Adipocyte (in vitro differentiated cells): ENCODE measurements at places on chromosomes 3 and 15.

DNA sequence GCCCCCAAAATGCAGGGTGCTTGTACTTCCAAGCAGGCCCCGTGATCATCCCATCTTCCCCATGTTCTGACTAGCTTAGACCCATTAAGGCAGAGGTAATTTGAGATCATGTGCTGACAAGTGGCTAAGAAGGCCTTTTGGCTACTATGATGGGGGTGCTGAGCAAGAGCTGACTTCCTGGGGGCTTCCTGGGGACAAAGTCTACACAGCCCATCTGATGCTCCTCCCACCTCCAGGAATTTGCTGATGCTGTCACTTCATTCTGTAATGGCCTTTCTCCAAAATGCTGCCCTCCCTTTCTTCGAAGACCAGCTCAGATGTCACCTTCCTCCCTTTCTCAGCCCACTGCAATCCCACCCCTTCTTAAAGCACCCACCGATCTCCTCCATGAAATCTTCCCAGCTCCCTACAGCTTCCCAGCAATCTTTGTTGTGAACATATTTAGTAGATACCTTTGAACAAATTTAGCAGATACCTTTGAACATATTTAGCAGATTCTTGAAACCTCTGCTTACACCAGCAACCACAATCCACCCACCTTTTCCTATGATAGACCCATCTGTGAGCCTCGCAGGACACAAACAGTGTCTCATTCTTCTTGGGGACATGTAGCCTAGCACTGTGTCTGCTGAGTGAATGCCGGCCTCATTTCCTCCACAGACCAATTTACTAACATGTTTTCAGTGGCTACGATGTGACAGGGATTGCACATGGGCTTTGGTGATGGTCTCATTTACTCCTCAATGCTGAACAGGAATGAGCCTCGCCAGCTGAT, 223.3 kb downstream of the EPHB1 start:
- no peak for DNase-seq

DNA sequence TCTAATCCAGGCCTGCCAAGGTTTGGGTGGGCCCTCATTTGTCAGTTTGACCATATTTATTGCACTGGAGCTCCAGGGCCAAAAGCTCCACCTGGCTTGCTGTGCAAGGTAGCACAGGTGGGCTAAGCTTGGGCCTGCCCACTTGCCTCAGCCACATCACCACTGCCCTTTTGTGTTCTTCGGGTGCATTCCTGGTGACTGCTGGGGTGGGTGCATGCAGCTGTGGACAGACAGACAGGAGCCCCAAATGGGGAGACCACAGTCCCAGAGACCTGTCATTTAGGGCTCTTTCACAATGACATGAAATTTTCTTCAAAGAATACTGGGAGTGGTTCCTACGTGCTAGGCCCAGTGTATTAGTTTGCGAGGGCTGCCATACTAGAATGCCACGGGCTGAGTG, 2.7 kb downstream of the MESP2 start:
- DNase-seq, result no peak

DNA sequence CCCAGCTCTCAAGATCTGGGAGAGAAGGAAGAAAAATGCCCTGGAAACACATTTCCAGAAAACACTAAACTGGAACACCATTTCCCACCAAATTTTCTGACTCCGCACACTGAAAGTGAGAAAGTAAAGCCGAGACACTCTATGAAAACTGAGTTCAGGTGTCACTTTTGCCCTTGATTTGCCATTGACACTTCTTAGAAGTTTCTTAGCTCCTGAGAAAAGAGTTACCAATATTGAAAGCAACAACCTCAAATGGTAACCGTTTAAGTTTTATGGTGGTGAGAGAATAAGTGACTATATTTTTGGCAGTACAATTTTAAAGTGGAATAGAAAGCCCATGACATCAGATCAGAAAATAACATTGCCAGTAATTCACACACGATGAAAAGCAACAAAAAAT, 39.0 kb downstream of the CD86 start:
- no peak for DNase-seq

GRCh38 chr15:31261266-31262142, 65.1 kb upstream of the KLF13 start:
- DNase-seq, result no peak

DNA sequence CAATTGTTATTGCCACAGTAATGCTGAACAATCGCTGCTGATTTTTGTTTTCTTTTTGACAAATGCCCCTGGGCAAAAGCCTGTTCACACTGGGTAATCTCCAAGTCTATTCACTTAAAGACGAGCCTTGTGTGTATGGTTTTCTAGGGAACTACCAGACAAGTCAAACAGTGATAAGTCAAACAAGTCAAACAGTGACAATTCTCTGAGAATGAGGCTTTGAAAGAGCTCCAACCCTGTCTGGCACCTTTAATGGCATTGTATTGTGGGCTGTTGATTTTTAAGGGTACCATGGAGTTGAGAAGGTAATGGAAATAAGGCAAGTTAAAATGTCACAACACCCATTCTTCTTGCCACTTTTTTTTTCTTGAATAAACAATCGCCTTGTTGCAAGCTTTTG, 59.4 kb upstream of the TMC3 start:
- no peak for DNase-seq

GRCh38 chr15:78909791-78910228, 35.0 kb downstream of the CTSH start:
- DNase-seq, result peak; percentile 72

DNA sequence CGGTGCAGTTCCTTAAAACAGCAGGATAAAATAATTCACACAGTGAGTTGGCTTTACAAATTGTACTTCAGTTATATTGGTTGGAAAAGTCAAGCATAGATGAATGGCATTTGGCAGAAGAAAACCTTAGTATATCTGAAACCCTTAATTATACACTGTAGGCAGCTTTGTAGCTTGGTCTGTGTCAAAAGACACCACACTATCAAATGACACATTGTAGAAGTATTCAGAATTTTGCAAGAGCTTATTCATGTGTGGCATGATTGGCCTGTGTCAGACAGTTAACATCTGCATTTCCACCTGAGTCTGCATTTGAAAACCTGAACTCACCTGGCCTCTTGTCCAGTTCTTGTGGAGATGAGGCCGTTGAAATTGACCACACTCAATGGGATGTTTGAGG, 13.8 kb downstream of the TMEM266 start:
- peak; percentile 15 for DNase-seq

DNA sequence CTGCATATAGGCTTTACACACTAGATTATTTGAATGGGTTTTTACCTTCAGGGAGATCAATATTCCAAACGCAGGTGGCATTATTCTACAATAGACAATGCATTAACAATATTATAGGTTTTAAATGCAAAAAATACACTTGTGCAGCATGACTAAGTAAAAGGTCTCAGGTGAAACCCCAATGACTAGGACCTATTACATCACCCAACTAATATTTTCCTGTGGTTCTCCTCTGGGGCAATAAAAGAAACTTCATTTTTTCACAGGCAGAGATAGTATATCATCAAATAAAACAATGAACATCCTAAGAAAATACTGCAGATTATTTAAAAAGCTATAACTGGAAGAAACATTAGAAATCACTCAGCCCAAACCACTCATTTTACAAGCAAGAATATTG, 375.3 kb downstream of the ROBO1 start:
- no peak for DNase-seq

- DNase-seq, result no peak
Measured at GRCh38 chr15:62873203-62873602, 169.3 kb upstream of the TPM1 start.

- DNase-seq, result no peak
Measured at GRCh38 chr3:56810577-56811545, 9.1 kb upstream of the ARHGEF3 start.

DNA sequence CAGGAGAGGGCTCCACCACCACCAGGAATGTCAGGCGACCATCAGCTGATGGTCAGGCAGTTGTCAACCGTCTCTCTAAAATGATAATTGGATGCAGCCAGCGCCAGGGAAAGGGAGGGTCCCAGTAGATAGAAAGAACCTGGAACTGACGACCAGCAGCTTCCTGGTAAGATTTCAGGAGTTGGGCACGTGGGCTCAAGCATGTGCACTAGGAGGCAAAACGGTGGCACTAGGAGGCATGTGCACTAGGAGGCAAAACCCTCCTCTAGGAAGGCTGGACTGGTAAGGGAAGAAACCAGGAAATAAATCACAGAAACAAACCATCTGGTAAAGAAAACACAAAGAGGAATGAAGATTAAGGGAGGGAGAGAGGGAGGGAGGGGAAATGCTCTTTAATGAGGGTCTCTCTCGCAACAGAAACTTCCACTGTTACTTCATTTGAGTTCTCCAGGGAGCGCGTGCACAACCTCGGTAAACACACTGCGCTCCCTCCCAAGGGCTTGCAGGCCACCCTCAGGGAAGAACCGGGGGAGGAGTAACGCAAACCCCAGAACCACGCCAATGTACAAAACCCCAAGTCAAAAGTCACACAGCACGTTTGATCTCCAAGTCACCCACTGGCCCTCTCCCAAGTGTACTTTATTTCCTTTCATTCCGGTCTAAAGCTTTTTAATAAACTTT, 116.7 kb downstream of the XXYLT1 start:
- peak; percentile 12 for DNase-seq

DNA sequence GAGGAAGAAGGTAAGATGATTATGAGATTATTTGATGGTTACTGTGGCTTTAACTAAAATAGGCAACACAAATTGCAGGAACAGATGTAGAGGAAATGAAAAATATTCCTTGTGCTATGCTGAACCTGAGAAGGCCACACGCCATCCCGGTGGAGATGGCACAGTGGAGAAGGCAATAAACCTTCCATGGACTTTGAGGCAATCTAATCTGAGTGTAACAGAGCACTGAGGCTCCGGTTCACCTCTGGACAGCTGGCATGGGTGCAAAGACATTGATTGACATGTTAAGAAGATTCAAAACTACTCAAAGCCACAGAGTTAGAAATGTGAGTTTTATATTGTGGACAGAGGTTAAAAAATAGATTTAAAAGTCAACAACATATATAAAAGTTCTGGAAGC, 535.7 kb downstream of the AGBL1 start:
- DNase-seq, result no peak

DNA sequence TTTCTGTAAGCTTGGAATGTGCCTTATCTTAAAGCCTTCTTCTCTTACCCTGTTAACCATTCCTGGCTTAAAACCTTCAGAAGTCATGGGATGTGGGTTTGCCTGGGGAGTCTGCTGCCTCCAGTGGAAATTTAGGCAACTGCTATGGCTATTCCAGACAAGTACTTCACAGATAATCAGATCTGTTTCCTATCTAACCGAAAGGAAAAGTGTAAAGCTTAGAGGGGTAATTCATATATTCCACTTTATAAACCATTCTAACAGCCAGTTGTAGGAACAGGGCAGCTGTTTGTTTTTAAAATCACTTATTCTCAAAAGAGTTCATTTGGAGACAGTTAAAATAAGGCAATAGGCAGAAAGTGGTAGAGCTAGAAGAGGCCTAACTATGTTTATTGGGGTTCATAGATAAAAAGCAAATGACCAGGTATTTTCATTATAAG, 219.9 kb downstream of the TCF12 start:
- DNase-seq, result peak; percentile 71

GRCh38 chr3:41176596-41176995, 22.7 kb upstream of the CTNNB1 start:
- no peak for DNase-seq

DNA sequence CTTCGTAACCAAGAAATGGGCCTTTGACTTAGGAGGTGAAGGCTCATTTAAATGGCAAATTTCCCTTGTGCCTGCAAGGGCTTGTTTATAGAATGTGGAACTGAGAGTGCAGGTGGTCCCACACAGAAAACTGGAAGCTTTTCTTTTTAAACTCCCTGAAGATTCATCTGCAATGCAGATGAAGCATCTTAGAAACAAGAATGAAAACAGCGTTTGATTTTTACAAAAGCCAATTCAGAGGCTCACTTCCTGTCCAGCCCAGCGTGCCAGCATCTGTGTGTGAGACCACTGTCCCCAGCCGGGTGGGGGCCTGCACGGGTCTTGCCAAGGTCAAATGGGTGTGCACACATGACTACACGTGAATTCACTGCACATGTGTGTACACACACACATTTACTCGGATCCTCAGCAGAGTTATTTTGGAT, 94.7 kb downstream of the LINGO1 start:
- DNase-seq, result no peak

DNA sequence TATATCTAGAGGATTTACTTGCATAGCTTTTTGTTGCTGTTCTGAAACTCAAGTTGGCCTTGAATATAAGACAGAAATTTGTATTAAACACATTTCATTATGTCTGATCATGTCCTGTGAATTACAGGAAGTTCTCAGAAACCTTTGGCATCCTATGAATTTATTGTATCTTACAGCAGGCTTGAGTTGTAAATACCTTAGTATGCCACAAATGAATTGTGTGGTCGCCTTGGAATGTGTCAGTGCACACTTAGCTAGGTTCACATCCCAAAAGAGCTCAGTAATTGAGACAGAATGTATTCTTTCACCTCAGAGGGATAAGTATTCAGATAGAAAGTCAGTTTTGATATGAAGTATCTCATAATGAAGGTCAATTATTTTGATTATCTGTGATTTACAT, 83.4 kb downstream of the NEK11 start:
- peak; percentile 42 for DNase-seq

GRCh38 chr3:45134758-45135521, 11.2 kb downstream of the CDCP1 start:
- peak; percentile 62 for DNase-seq

GRCh38 chr3:126274735-126275619, 82.2 kb downstream of the KLF15 start:
- DNase-seq, result no peak
